Retina (tissue), 1 donor: ENCODE measurements at places on chromosomes 3 and 15.

- no peak for DNase-seq
Measured at GRCh38 chr15:67543348-67543718, 830 bp downstream of the MAP2K5 start.

GRCh38 chr3:23837691-23838090 is 31.9 kb downstream of the UBE2E1 start:
- DNase-seq, result no peak

GRCh38 chr15:78322724-78323521 is 17.2 kb upstream of the CRABP1 start:
- peak; percentile 92 for DNase-seq

GRCh38 chr3:197706658-197707057 is 30.0 kb downstream of the RUBCN start:
- no peak for DNase-seq

- no peak for DNase-seq
Measured at GRCh38 chr3:49747792-49748480, 24.2 kb upstream of the GMPPB start.

GRCh38 chr3:22748453-22749045 is 454.6 kb upstream of the UBE2E2 start:
- no peak for DNase-seq

DNA sequence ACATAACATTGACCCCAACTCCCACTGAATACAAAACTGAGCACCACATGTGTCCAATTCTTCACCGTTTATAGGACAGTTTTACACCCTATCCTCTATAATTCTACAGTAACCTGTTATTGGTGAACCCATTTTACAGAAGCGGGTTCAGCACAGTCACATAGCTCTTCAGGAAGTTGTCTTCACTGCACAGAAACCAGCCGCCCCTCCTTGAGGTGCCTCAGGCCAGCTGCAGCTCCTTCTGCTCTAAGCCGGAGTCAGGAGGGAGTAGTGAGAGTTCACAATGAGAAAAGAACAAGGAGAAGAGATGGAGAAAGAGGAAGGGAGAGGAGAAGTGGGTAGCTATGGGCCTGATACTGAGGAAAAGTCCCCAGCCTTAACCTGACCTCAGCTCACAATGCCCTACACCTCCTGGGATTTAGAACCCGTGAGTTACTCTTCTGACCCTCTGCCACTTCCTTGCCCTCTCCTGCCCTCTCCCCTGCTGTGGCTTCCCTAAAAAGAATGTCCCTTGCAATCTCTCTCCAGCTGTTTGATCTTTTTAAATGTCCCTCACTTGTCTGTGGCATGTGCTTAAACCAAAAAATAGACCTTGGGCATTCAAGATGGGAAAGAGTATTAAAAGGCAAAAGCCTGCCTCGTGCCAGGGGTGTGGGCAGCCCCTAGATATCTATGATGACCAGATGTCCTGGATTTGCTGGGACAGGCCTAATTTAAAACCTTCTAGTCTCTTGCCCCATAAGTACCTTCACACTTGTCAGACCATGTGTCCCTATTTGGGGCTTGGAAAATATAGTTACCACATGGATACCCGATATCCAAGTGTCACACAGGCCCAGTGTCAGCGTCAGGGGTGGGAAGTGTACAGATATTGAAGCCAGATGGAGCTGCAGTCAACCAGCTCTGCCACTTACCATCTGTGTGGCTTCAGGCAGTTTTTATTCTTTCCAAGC is 71.3 kb upstream of the HES1 start:
- no peak for DNase-seq

DNA sequence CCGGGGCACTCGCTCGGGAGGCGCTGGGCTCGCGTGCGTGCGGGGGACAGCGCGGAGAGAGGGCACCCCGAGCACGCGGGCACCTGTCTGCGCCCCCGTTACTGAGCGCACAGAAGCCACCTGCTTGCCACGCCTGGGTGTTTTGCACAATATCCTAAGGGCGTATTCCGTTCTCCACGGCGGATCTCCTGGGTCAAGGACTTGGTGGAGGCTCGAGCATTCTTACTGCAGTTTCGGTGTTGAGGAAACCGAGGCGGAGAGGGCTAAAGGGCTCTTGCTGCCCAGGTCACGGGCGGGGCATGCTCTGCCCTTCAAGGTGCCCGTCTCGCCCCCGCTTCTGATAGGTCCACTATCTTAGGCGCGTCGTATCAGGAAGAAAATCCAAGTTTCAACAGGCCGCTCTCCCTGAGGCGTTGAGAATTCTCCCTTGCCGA is 526 bp downstream of the GPD1L start:
- no peak for DNase-seq

DNA sequence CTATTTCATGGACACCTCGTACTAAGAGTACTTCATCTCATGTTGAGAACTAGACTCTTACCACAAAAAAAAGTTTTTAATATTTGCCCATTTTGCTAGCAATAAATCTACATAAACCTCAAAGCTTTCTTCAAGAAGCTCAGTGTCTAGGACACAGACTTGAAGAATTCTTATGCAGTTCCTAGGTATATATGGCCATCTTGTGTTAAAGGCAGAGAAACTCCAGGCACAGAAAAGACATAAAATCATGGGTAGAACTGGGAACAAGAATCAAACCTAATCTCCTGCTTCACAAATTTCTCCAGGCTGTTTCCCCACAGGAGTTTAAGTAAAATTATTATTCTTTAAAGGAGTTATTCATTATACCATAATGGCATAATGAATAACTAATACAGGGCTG is 4.4 kb downstream of the MBD4 start:
- no peak for DNase-seq

DNA sequence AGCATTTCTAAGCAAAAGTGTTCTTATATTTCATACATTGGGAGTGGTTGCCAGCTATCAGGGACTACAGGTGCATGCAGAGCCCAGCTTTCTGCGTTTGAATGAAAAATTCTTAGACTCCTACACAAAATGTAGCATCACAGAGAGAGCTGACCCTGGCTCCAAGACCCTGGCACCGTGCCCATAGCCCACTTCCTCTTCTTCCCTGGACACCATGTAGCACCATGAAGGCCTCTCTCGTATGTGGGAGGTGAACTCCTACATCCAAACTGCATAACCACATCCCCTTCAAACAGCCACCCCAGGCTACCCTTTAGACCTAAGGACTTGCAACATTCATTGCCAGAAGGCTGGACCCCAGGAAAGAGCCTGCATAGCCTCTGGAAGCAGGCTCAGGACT is 35.8 kb upstream of the ATOSA start:
- DNase-seq, result no peak

DNA sequence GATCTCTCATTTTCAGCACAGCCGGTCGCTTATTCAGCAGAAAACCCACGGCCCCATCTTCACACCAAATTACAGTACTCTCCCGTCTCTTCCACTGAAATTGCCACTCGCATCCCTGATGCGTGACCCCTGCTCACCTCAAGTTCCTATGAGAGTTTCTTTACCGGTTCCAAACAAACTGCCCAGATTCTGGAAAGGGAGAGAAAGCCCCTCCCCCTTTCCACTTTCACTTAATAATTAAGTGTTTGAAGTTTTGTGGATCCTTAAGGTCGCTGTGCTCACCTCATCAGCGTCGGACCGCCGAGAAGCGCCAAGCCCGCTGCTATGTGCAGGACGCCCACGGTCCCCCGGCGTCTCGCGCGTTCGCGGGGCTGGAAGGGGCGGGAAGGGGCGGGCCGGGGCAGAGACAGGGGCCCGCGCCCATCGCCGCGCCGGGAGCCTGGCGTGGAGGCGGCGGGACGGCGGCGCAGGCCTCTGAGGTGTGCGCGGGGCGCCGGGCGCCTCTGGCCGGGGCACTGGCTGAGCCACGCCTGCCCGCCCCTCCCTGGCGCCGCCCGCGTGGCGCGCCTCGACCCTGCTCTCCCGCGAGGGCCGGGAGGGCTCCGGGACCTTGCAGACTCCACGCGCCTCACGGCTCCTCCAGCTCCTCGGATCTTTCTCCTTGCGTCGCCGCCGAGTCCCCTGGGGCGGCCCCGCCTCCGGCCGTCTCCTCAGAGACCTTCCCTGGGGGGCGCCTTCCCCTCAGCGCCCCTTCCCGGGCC is at the start of gene GPR156:
TSS of gene GPR156 (minus strand) at position 476 of the 761 bp plus-strand sequence. CDS start 41,124 bp downstream, outside the sequence.
- peak; percentile 61 for DNase-seq

DNA sequence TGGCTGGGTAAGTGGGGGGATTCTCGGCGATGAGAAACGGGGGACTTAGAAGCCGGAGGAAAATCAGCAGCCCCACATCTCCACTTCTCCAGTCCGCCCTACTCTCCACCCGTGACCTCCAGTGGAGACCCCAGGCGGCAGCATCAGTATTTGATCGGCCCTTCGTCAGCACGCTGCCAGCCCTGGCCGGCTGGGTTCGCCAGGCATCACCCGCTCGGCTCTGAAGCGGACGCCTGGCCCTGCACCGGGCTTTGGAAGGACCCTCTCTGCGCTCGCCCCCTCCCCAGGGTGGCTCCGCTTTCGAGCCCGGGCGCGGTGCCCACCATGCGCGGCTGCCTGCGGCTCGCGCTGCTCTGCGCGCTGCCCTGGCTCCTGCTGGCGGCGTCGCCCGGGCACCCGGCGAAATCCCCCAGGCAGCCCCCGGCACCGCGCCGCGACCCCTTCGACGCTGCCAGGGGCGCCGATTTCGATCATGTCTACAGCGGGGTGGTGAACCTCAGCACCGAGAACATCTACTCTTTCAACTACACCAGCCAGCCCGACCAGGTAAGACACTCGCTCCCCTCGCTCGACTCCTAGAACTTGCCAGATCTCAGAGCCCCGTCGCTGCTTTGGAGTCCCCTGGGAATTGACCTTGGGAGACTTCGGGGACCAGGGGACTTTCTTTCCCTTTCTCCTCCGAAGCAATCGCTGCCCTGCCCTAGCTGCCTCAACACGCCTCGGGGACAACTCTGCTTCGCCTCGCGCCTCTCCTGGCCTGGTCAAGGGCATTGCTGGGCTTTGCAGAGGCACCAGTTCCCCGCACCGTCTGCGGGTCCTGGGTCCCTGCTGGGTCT is 561 bp downstream of the SIDT1 start:
- DNase-seq, result peak; percentile 85

- no peak for DNase-seq
Measured at GRCh38 chr3:60696428-60697125, 554.7 kb downstream of the FHIT start.

DNA sequence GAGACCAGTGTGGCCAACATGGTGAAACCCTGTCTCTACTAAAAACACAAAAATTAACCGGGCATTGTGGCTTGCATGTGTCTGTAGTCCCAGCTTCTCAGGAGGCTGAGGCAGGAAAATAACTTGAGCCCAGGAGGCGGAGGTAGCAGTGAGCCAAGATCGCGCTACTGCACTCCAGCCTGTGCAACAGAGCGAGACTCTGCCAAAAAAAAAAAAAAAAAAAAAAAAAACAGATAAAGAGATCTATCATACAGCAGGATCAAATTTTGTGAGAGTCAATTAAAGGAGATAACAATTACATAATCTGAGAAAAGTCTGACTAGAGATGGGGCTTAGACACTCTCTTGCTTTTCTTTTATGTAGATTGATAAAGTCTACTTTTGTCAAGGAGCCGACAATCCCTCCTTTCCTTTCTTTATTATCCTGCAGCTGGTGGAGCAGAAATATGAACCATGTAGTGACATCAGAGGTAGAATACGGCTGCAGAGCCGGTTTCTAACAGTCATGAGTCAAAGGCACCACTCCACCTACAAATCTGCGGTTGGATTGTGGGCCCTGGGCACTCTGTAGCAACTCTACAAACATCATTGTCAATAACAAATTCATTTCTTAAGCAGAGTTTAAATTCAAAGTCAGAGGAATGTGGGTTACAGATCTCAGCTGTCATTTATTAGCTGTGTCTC is 9.0 kb downstream of the C2CD4A start:
- DNase-seq, result no peak

DNA sequence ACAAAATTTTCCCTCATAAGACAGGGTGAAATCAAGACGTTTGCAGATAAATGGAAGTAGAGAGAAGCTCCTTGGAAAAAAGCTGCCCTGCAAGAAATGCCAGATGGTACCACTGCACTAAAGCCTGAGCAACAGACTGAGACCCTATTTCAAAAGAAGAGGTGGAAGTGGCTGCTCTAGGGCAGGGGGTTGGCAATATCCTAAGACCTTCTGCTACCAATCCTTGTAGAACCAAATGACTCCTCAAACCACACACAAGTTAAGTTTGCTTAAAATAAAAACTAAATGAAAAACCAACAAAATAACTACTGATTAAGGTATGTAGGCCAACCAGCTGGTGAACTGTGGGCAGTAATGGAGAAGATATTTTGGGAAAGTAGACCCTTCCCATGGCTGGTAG is 21.3 kb downstream of the RAB43 start:
- no peak for DNase-seq

- DNase-seq, result no peak
Measured at GRCh38 chr15:99508852-99509251, 56.9 kb upstream of the MEF2A start.

- DNase-seq, result no peak
Measured at GRCh38 chr3:154818676-154819255, 261.4 kb upstream of the MME start.

DNA sequence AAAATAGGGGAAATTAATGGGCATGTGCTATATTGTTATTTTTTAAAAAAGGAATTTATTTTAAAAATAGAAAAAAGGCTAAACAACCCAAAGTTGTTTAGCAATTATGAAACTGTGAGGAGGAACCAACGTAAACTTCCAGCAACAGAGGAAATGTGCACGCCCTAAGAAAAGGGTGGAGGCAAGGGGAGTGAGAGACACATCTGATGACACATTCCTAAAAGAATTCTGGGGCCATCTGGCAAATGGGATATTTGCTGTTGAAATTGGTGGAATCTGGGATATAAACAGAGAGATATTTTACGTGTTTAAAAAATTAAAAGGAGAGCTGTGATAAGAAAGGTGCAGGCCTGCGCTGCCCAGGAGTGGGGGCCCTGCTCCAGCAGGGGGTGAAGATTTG is 50.8 kb upstream of the MUC13 start:
- DNase-seq, result no peak

- peak; percentile 39 for DNase-seq
Measured at GRCh38 chr3:171328419-171329082, 131.7 kb downstream of the TNIK start.

DNA sequence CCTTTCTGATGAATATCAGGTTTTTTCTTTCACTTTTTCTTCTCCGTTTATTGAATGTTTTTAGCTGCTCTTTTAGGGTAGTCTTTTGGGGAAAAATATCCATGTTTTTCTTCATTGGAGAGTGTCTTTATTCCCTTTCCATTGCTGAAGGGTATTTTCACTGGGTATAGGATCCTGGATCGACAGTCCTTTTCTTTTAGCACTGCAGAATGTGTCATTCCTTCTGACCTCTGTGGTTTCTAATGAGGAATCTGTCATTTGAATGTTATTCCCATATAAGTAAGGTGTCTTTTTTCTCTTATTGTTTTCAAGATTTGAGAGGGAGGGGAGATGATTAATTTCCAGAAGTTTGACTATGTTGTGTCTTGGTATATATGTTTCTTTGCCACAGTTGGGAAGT is 96.8 kb downstream of the BBX start:
- DNase-seq, result no peak

DNA sequence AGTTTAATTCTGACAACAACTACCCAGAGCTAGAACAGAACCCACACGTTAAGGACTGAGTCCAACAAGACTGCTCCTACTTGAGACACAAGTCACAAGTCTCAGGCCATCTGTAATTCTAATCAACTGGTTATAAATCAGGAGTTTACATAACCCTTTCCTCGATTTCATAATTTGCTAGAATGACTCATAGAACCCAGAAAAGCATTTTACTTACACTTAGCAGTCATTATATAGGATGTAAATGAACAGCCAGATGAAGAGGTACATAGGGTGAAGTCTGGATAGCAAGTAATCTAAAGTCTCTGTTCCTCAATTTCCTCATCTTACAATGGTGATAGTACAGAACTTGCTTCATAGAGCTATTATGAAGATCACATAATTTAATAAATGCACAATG is 1018.2 kb downstream of the DIPK2A start:
- DNase-seq, result no peak
